Stimulated activated CD8-positive, alpha-beta memory T cell treated with anti-CD3 and anti-CD28 coated beads, Interleukin-4, amount 100 ng/mL, for 4 hours (primary cell): ENCODE measurements at places on chromosomes 4 and X.

DNA sequence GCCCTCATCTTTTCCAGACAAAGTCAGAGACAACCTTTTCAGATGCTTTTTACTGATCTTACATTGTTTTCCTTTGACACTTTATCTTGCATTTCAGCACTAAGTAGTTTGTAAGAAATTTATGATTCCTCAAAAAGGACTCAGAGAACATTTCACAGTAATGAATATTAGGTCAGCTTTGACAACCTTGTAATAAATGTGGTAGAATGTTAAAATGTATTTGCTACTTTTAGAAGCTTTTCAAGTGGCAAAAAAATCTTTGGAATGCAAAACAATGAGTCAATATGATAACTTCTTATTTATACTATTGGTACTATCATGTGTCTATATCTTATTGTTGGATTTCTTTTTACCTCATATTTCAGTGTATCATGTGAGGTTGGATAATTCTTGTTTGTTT, 146.2 kb upstream of the FAT4 start:
- DNase-seq, result no peak

GRCh38 chr4:173752610-173753230, 222.7 kb upstream of the HAND2 start:
- DNase-seq, result no peak

GRCh38 chr4:145784036-145784435, 104.1 kb downstream of the C4orf51 start:
- no peak for DNase-seq

DNA sequence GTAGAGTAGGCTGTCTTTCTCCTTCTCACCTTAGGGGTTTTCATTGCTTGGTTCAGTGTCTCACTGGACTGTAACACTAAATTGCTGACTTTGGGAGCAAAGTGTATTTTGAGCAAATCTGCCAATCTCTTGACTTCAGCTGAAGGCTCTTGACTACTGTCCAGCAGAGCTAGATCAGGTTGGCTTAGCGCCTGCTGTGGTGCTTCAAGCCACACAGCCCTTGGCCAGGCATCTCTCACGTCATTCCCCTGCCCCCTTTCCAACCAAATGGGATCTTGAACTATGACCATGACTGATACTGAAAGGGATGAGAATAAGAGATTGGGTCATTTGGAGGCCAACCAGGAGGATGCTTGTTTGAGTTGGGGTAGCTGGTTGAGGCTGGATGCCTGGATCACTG, 4.8 kb downstream of the SLC16A2 start:
- DNase-seq, result no peak

- DNase-seq, result no peak
Measured at GRCh38 chr4:52641854-52642563, 17.1 kb downstream of the USP46 start.

DNA sequence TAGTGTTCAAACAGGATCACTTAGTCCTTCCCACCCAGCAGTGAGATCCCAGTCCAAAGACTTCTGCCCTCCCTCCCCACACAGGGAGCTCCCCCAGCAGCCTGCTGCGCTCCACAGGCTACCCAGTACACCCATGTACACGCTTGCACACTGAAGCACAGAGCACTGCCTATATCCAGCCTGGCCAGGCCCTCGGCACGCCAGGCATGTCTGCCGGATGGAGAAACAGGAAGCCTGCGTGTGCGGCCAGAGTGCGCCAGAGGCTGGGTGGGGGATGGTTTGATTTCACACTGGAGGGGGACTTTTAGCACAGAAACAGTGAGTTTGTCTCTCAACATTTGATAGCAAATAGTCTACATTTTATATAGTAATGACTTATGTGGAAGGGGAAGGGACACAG, 833.5 kb upstream of the IGFBP7 start:
- DNase-seq, result no peak

- no peak for DNase-seq
Measured at GRCh38 chr4:53168228-53168627, 197.6 kb downstream of the SCFD2 start.

DNA sequence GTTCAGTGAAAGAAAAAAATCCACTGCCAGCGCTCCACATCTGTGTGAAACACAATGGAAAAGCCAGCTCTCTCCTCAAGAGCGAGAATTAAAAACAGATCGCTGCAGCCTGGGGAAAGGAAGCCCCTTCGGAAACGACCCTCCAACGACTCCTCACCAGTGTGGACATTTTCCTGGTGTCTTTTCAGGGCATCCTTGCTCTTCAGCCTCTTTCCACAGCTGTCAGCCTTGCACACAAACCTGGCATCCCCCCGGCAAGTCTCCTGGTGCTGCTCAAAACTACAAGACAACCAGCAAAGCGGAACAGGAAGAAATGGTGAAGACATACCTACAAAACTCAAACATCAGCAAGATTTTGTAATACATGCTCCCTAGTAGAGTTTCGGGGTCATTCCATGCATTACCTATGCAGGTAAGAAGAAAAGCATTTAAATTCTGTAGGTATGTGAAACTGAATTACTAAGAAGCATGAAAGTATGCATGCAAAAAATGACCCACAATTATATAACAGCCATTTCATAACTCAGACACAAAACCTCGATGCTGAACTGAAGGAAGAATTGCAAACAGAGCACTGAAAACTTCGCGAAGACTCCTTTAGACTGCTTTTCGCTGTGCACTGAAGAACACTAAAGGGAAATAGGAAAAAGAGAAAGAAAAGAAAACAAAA, 106.1 kb downstream of the PRDM5 start:
- DNase-seq, result no peak
